ENCODE measurements at places on chromosomes 3 and 15.
A peak's percentile ranks its signal among the peaks of the same experiment; 100 is the strongest.

- no peak for DNase-seq
Measured at GRCh38 chr3:148854061-148854460, 11.0 kb upstream of the CPA3 start.

DNA sequence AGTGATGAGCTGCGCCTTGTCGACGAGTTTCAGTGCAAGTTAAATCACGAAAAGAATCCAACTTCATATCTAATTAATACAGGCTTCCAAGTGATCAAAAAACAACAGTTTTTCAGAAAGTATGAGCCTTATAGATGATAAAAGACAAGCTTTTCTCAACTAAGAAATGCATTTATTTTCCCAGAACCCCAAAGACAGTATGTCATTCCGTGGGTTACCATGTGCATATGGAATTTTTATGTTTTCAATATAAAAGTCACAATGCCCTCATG is 442.8 kb downstream of the MAGI1 start:
- DNase-seq, result no peak

- peak; percentile 48 for DNase-seq
Measured at GRCh38 chr3:177426878-177427495, 229.7 kb upstream of the TBL1XR1 start.

- DNase-seq, result no peak
Measured at GRCh38 chr3:51715977-51716294, 9.1 kb downstream of the GRM2 start.

DNA sequence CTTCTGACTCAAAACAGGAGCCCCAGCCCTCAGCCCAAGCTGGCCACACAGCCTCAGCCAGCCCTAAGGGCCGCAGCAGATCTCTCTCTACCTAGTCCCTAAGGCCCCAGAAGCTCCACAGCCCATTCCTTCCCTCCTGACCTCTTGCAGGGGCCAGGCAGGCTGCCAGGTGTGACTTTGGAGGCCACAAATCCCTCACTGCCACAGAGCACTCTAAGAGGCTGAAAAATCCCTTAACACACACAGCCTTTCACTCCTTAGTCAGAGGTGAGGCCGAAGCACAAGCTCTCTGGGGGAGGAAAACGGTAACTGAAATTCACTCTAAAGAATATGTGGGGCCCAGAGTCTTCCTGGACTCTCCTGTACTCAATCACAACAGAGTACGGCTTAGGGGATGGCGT is 23.3 kb downstream of the LRRC2 start:
- no peak for DNase-seq

GRCh38 chr3:107589454-107589853 is 66.7 kb downstream of the BBX start:
- DNase-seq, result no peak

GRCh38 chr3:66110840-66111239 is 72.1 kb upstream of the MAGI1 start:
- no peak for DNase-seq

DNA sequence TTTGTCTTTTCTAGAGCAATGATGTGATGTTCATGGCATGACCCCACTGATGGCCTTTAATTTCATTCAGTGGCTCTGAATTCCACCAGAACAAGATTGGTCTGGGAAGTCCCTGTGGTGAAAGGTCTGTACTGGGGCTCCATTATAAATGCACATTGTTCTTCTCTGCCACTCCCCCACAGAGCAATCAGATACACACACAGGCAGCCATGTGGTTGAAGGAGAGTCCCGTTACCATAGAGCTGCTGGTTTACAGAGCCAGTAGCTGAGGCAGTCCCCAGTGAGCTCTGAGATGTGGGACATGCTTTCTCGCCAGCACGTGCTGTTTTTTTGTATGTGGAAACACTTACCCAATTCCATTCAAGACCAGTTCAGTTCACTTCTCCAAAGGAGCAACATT is 172.7 kb upstream of the TRIM42 start:
- DNase-seq, result no peak

DNA sequence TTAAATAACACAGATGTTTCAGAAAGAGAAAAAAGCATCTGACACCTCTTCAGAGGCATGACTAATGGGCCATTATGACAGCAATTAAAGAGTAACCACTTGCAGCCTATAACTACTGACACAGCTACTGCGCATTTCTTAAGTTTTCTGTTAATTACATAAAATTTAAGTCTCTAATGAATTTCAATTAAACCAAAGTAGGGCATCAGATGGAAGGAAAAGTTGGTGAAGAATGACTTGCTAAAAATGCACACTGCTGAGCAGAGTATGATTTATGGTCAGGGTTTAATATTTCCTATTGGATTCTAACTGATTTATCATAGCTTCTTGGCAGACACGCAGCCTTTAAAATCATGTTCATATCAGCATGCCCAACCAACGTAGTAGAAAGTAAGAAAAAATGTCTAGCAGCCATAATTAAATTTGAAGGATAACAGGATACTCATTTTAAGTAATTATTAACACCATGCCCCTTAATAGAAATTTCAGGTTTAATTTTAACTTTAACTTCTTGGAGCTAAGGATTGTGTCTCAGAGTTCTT is 140.0 kb downstream of the CBLB start:
- no peak for DNase-seq

GRCh38 chr3:192237992-192238608 is 489.2 kb downstream of the FGF12 start:
- DNase-seq, result no peak

All from hematopoietic multipotent progenitor cell (in vitro differentiated cells).